Stimulated activated CD4-positive, alpha-beta T cell treated with anti-CD3 and anti-CD28 coated beads, Interleukin-1b, Interleukin-23, amount 100 ng/mL, for 1 hour (primary cell): ENCODE measurements at places on chromosomes 6 and 20.

- DNase-seq = no peak
These were observed 35.3 kb downstream of the TMEM181 start for GRCh38 chr6:158595223-158595622.

DNA sequence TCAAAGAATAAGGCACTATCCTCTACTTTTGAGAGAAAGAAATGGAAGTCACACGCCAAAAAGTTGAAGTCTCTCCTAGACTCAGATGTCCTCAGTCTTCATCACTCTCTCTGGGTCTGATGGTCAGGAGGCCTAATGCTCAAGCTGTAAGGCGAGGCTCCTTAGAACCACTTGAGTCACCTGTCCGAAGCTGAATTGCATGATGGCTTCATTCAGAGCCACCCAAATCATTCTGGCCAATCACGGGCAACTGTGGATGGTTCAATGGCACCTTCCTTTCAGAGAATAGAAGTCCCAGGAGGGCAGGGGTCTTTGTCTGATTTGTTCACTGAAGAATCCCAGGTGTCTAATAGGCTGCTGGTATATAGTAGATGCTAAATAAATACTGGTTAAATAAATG is 69.4 kb upstream of the RNF24 start:
- DNase-seq = no peak

DNA sequence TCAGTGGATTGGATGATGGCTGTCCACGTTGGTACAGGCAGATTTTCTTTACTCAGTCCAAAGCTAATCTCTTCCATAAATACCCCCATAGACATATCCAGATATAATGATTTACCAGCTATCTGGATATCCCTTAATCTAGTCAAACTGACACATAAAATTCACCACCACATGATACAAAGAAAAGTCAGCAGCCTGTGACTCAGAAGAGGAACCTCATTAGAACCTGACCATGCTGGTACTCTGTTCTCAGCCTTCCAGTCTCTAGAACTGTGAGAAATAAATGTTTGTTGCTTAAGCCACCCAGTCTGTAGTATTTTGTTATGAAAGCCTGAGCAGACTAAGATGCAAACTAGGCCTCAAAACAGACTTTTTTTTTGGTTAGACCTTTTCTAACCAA is 431.3 kb upstream of the RNF217 start:
- no peak for DNase-seq

GRCh38 chr6:121748850-121749249 is 313.4 kb downstream of the GJA1 start:
- DNase-seq = no peak

DNA sequence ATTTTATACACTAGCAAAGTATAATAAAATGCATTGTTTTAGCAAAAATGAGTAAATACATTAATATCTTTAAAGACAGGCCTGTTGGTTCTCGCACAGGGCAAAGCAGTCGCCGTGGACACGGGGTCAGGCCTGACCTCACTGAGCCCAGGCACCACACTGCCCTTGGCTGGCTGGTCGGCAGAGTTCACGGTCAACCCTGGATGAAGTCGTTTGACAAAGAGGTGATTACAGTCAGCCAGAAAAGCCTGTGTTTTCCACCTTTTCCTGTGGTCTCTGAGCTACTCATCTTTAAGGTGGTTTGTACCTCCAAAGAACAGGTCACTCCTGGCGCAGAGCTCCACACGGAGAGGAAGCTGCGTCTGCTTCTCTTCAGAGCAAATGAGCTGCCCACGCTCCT is 191.5 kb downstream of the DLL1 start:
- DNase-seq = no peak

DNA sequence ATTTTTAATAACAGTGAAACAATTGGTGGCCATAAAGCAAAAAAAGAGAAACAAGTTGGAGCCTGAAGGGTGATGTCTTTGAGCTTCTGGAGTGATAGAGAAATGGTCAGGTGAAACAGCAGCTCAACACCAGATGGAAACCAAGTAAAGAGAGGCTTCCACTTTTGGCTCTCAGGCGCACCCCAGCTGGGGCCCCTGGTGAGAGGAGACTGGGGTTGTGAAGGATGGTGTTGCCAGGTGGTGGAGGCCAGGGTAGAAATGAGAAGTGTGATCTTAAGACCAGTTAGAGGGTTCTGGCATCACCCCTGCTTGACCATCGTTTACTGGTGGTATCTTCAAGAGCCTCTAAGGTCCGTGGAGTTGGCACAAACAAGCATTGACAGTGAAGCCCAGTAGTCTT is 126.0 kb upstream of the AKIRIN2 start:
- no peak for DNase-seq

DNA sequence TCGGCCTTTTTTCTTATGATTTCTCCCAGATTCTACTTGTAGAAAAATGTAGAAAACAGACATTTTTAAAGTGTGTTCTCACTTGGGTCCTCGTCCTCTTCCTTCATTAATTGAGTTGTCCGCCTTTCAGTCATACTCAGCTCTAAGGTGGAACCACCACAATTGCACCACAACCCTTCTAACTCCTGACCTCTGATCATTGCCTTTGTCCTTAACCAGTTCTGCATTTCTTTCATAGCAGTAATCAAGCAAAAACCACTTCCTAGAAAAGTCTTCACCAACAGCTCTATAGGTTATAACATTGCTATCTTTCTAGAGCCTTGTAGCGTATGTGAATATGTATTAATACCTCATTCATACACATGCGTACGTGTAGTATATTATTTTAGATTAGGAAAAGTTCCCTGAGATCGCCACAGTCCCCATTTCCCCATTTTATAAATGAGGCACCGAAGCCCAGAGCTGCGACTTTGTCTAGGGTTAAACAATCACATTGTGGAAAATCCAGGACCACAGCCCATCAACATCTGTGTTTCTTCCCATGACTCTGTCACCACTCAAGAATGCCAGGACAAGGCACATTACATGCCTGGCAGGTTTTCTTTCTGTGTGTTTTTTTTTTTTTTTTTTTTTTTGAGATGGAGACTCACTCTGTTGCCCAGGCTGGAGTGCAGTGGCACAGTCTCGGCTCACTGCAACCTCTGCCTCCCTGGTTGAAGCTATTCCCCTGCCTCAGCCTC is 175.5 kb downstream of the BTBD3 start:
- no peak for DNase-seq

DNA sequence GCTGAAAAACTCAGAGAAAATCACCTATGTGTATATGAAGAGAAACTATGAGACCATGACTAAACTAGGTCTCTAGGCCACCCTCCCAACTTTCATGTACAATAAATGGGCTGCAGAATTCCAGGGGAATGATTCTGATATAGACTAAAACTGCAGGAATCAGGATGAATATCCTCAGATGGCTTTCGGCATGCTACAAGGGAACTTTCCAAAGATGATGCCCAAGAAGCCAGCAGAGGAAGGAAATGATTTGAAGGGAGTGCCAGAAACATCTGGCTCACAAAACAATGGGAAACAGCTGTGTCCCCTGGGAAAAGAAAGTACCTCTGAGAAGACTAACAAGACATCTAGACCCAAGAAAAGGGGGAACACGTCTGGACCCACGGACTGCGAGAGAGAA is 41.1 kb downstream of the PLN start:
- DNase-seq = no peak

DNA sequence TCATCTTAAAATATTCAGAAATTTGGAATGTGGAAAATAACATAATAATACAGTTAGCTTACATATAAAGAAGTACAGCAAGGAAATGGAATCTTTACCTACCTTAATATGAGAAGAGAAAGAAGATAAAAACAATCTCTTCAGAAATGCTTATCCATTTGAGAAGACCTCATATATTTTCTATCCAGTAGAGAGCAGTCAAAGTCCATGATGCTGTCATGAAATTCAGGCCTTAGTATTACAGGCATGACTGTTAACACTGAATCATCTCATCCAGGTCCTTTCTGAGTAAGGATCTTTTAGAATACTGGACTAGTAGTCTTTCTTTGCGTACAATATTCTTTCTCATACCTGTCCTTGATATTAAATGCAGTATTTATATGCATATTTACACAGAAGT is 713.4 kb downstream of the CD109 start:
- DNase-seq = no peak

DNA sequence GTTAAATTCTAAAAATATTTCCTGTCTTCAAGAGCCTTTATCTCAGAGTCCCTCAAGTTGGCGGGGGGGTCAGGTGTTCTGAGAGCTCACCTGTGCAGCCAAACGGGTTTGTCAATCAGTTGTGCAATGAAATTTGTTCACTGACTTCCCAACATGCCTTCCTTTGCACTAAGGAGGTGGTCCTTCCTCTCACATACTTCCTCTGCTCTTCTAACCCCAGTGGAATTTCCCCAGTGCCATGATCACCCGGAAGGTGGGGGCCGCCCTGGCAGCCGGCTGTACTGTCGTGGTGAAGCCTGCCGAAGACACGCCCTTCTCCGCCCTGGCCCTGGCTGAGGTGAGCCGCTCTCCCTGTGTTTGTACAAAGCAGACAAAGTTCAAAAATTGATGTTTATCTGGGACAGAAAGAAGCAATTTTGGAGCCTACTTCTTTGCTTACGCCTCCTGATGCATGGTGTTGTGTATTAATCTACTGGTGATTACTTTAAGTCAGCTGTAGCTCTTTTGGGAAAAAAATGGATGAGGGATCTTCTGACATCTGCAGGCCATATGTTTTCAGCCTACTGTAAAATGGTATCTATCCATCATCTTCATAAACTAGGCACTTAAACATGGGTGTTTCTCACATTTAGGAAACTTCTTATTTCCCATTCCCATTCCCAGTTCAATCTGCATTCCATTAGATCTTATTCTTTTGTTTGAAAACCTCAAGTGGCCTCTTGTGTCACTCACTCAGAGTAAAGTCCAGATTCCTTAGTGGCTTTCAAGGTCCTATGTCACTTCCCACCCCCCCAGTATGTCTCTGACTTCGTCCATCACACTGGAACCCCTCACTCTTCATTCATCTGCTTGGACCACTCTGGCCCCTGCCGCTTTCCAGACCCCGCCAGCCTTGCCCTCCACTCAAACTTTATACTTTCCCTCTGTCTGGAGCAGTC is 10.1 kb downstream of the ALDH5A1 start:
- no peak for DNase-seq

DNA sequence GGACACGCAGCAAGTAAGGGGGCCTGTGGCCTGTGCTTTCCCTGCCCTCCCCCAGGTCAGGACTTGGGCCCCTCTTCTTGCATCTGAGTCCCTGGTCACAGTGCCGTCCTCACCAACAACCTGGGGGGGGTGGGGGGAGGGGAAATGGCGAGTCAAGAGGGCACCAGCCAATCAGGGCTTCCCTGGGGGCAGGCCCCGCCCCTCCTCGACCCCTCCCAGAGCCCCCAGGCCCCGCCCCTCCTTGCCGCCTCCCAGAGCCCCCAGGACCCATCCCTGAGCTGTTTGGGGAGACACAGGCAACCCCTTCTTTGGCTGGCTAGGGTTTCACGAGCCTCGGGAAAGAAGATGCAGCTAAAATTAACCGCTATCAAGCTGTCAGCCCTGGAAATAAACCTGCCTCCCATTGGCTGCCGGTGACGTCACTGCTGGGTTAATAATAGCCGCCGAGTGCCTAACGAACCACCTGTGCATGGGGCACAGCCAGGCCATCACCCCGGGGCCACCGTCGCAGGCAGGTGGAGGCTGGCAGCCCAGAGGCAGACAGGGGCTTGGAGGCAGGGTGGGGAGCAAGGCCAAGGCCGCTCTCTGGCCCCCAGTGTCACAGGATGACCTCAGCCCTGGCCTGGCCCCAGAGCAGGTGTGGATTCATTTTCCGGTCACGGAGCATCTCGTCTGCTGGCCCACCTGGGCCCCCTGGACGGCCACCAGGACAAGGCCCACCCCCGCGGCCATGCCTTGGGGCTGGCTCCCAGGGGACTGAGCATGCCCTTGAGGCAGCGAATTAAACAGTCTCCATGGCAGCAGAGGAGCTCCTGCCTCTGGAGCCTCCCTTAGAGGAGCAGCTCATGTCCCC is 3.2 kb upstream of the EEF1A2 start:
- DNase-seq = no peak

DNA sequence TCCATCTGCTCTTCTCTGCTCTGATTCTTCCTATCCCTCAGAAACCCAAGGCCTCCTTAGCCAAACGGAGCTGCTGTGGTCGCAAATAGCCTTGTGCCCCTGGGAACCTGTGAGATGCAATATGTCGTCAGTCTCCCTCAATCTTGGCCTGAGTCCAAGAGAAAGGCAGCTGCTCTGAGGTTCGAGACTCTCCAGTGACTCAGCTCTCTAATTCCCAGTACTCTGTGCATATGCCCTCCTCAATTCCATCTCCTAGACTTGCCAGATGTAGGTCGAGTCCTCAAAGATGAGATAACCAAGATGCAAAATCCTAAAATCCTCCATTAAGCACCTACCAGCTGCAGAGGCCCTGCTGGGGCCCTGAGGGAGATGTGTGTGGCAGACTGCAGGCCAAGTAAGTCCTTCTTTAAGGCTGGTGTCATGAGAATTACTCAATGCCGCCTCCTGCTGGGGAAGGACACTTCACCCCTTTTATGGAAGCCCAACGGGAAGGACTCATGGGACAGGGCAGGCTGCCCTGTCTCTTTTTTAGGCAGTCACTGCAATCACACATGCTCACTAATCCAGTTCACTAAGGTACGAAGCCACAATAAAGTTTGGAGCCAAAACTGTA is 28.5 kb downstream of the C6orf15 start:
- DNase-seq = no peak

- no peak for DNase-seq
These were observed 5.4 kb downstream of the EPM2A start for GRCh38 chr6:145729887-145730286.

DNA sequence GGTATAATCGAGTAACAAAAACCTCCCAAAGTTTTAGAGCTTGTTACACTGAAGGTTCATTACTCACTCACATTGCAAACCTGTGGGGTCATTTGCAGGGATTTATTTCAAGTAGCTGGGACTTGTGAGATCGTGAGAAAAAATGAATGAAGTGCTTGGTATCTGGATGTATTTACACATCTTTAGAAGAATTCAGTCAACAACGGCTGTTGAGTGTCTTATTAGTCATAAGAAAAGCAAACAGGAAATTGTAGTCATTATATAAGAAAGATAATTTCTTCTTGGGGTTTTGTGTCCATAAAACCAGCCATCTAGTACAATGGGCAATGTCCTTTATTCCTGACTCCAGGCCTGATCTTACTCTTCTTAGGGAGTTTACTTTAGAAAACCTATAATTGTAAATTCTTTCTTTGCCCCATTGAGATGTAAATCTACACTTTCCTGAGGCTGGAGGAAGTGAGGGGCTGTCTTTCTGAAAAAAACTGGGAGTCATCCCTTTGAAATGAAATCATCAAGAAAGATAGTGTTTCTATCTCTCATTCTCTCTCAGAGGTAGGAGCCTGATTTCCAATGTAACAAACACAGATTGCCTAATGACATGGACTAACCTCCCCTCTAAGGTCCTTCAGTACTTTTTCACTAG is 202.5 kb upstream of the ASCC3 start:
- DNase-seq = no peak

GRCh38 chr6:2589171-2589661 is 161.5 kb downstream of the MYLK4 start:
- DNase-seq = no peak

DNA sequence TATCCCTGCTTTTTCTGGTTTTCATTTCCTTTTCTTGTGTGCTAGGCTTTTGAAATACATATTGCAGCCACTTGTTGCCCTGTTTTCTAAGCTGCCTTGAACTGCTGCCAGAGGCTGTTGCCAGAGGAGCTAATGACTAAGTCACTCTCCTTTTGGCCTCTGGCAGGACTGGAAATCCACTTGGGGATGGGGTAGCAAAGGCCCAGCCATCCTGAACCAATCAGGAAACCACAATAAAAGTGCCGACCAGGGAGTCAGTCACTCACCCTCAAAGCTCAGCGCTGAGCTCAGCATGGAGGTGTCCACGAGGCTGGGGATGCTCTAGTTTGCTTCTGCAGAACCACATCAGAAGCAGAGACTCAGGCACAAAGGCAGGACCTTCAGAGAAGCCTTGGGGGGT is 813.0 kb downstream of the DHX35 start:
- DNase-seq = no peak

- DNase-seq = no peak
These were observed 29.3 kb upstream of the PRDM1 start for GRCh38 chr6:106056746-106057390.
